Amygdala (tissue), 56 donors: ENCODE measurements at places on chromosomes 1 and 21.

GRCh38 chr1:200081969-200082245, 54.4 kb downstream of the NR5A2 start:
- DNase-seq: no peak

DNA sequence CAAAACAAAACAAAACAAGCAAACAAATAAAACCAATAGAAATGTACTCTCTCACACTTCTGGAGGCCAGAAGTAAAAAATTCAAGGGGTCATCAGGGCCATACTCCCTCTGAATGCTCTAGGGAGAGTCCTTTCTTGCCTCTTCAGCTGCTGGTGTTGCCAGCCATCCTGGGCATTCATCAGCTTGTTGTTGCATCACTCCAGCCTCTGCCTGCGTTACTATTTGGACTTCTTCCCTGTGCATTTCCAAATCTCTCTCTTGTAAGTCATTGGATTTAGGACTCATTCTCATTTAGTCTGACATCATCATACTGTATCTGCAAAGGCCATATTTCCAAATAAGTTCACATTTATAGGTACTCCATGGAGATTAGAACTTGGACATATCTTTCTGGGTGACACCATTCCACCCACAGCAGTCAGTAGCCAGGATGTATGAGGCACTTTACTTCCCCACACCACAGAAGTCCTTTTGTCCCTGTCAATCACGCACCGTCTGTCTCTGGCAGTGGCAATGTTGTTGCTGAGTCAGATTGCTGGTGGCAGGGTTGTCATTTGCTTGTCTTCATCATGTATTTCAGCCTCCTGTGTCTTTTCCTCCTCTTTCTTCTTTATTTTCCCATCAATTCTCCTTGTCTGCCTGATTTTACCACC, 151.0 kb upstream of the KCNJ6 start:
- no peak for DNase-seq

DNA sequence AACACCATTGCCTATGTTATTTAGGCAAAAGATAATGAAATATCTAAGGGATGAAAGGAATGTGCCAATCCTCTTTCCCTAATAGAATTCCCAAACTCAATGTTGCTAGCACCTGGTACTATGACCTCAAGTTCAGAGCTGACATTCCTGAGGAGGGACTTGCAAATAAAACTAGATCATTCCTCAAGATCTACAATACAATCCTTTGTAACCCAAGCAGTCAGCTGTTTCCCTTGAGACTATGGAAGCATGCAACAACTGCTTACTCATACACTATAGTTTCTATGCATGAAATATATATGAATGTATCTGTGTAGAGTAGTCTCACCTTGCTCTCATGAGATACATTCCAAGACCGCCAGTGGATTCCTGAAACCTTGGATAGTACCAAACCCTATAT, 65.0 kb downstream of the ABL2 start:
- DNase-seq: no peak

- no peak for DNase-seq
Observed at GRCh38 chr1:212688341-212689047, 11.1 kb downstream of the BATF3 start.

DNA sequence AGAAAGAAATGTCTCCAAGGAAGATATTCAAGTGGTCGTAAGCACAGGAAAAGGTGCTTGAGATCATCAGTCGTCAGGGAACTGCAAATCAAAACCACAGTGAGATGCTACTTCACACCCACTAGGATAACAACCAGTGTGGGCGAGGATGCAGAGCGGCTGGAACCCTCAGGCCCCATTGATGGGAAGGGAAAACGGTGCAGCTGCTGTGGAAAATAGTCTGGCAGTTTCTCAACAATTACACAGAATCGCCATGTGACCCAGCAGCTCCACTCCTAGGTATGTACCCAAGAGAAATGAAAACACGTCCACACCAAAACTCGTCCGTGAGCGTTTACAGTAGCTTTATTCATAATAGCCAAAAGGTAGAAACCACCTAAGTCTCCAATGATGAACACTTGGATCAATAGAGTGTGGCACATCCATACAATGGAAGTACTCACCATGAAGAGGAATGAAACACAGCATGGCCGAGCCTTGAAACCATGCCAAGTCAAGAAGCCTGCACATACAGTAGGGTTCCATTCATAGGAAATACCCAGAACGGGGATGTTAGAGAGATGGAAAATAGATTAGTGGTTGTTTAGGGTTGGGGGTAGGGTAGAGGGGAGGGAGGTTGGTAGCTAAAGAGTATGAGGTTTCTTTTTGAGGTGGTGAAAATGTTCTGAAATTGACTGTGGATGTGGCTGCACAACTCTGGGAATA, 6.1 kb downstream of the DFFB start:
- DNase-seq: no peak

- DNase-seq: no peak
Observed at GRCh38 chr1:43444151-43444828, 9.4 kb downstream of the HYI start.

GRCh38 chr1:36977731-36978406, 56.4 kb downstream of the GRIK3 start:
- no peak for DNase-seq

- no peak for DNase-seq
Observed at GRCh38 chr21:45433911-45434644, 29.1 kb downstream of the COL18A1 start.

DNA sequence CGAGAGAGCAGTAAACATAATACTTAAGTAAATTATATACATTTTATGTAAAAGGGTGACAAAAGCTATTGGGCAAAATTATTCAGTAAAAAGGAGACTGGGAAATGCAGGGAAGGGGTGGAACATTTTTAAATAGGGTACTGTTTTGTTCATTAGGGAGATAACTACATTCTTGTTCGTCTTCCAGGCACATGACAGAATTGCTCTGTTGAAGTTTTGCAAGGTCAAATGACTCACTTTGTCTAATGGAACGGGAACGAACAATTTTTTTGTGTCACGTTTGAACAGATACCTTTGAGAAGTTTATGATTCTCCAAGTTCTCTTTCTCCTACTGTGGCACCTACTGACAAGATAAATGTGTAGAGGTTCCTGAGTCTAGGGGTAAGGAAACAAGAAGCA, 382.3 kb upstream of the ZRANB2 start:
- no peak for DNase-seq

- DNase-seq: no peak
Observed at GRCh38 chr1:111251570-111251969, 24.1 kb downstream of the CHI3L2 start.

- no peak for DNase-seq
Observed at GRCh38 chr1:202155478-202156021, 4.9 kb downstream of the PTPN7 start.
